ENCODE measurements at places on chromosomes 6 and 20.

DNA sequence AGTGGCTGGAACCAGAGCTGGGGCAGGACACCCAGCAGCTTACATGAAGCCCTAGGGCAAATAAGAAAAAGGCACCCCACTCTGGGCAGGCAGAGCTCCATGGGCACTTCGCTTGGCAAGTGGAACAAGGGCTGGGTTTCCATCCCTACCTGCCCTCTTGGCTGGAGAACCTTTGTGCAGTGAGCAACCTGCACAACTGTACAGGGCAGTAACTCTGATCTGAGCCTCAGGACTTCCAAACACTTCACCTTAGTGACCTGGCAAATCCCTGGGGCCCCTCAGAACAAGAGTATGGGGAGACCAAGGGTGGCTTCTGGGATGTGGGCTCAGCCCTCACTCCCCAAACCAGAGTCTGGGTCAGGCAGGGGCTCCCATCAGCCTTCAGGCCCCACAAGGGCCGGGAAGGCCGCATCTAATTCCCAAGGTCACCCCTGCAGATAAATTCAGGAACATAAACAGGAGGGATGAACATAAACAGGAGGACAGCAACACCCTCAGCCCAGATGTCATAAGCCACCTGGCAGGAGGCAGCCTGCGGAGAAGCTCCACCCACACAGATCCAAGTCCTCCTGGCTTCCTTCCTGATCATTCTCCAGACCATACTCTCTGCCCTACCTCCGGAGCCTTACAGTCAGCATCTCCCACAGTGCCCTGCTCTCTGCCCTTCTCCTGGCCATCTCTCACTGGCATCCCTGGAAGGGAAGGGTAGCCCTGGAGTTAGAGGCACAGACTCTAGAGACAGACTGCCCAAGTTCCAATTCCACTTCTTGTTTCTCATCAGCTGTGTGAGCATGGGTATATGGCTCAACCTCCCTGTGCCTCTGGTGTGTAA is 37.5 kb downstream of the HNF4A start:
- DNase-seq = no peak

- DNase-seq = peak; percentile 44
Observed at GRCh38 chr6:129929433-129929832, 68.3 kb upstream of the TMEM244 start.

DNA sequence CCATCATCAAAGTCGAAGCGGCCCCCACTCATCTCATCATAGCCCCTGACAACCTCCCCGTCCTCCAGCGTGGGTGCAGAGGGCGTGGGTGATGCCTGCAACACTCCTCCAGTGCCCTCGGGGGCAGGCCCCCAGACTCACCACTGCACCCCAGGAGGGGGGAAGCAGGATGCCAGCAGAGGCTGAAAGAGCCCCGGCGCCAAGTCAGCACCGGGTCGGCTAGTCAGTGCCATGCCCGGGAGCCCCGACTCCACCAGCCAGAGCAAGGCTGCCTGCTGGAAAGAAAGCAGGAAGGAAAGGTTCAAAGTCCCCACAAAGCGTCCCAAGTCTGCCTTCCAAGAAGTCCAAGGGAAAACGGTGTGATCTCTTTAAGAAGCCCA is 324 bp downstream of the JPH2 start:
- no peak for DNase-seq

DNA sequence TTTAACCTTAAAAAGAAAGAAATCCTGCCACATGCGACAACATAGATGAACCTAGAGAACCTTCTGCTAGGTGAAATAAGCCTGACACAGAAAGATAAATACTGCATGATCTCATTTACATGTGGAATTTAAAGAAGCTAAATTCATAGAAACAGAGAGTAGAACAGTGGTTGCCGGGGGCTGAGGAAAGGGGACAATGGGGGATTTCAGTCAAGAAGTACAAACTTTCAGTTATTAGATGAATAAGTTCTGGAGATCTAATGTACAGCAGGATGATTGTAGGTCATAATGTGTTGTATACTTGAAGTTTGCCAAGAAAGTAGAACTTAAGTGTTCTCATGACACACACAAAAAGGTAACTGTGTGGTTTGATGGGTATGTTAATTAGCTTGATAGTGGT is 204.3 kb upstream of the PRSS16 start:
- no peak for DNase-seq

DNA sequence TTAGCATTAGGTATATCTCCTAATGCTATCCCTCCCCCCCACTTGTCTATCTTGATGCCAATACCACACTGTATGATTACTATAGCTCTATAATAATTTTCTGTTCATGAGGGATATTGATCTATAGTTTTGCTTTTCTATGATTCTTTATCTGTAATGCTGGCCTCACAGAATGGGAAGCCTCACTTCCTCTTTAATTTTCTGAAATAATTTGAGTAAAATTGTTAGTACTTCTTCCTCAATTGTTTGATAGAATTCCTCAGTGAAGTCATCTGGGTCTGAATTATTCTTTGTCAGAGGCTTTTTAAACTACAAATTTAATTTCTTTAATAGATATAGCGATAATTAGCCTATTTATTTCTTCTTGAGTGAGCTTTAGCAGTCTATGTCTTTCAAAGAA is 31.2 kb downstream of the SIRPD start:
- no peak for DNase-seq
